ENCODE measurements at places on chromosomes 3 and 15.
A peak's percentile ranks its signal among the peaks of the same experiment; 100 is the strongest.

DNA sequence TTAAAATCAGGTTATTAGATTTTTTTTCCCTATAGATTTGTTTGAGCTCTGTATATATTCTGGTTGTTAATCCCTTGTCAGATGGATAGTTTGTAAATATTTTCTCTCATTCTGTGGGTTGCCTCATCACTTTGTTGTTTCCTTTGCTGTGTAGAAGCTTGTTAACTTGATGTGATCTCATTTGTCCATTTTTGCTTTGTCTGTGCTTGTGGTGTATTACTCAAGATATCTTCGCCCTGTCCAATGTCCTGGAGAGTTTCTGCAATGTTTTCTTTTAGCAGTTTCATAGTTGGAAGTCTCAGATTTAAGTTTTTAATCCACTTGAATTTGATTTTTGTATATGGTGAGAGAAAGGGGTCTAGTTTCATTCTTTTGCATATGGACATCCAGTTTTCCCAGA, 699.1 kb downstream of the NAALADL2 start:
- no peak for DNase-seq

DNA sequence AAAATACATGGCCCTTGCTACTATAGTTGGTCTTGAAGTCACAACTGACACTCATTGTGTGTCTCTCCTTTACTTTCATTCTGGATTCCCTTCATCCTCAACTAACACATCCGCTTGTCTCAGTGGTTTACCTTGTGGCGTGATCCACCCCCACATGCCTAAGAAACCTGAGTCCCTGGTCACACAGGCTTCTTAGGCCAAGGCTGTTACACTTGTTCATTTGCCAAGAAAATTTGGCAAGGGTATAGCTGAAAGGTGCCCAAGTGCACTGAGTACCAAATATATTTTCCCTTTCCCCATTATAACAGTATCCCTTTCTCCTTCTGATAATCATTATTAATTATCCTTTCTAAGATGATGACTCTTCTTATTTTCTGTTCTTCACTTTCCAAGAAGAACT, 207.6 kb upstream of the STAC start:
- DNase-seq = no peak

- DNase-seq = no peak
Observed at GRCh38 chr15:70470556-70471191, 292.7 kb downstream of the UACA start.

GRCh38 chr15:72169236-72169920, 28.2 kb downstream of the GRAMD2A start:
- no peak for DNase-seq

DNA sequence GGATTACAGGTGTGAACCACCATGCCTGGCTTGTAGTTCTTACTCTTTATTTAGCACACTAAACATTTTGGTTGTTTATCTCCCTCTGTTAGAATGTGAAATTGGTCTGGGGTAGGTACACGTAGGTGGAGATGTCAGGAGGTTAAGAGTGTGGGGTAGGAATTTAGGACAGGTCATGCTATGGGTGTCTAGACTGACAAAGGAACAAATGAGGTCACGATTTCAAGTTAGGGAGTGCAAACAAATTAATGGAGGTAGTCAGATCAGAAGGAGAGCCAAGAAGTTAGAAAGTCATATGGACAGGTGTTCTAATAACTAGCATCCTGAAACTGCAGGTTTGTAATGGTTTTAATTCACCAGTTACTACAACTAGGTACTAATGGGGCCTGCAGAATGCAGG, 19.8 kb downstream of the CDV3 start:
- DNase-seq = no peak

DNA sequence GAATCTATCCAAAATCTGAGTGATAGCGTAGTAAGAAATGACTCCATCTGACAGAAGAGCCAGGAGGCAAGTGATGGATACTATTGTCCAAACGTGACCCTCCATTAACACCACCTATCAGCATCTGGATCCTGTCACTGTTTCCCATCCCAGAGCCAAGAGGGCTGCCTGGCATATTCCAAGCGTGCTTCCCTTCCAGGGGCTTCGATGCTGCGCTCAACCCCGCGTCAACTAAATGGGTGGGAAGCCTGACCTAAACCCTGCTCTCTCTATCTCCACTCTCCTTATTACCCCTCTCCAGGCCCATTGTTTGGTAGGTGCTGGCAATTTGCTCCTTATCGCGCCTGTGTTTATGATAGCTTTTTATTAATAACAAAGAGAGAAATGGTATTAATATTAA, 83.2 kb downstream of the NR2F2 start:
- DNase-seq = no peak

- DNase-seq = peak; percentile 8
Observed at GRCh38 chr15:34753236-34753894, 1.4 kb downstream of the GJD2 start.

DNA sequence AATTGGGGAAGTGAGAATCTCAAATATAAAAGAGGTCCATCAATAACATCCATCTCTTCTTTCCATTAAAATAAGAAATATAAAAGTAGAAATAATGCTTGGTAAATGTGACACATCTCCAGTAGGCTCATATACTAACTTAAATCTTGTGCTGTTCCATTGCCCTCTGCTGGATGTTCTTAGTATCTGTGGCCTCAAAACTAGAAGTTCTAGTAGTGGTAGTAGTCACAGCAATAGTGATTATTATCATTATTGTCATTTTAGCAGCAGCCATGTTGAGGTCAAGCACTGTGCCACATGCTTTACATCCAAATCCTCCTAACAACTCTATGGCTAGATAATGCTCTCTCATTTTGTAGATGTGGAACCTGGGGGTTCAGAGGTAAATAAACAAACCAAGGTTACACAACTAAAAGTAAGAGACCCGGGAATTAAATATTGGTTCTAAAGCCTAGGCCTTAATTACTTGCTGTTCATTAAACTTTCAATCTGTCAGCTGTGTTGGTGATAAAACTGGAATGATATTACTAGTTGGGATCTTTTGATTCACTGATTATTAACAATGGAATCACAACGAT, 20.2 kb upstream of the BTLA start:
- peak; percentile 47 for DNase-seq

DNA sequence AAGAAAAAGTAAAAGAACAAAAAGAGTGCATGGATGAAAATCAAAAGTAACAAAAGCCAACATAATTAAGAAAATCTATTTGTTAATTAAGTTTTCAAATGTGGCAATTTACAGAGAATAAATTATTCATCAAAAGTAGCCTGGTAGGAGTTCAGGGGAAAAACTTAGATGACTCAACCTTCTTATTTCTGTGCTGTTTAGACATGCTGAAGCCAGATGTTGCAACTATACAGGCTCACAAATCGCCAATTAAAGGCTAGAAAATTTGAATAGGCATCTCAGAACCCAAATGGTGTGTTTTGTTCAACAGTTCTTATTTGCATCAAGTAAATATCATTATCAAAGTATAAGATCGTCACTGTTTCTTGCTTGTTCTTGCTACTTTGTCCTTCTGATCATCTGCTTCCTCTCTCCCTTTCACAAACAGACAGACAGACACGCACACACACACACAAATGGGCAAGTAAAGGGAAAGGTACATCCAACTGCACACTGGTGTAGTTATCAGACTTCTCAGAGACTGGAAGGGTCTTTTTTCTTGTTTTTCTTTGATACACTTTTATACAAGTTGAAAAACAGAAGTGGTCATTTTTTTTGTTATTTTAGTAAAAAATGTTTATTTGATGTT, 572.2 kb downstream of the MECOM start:
- DNase-seq = no peak

DNA sequence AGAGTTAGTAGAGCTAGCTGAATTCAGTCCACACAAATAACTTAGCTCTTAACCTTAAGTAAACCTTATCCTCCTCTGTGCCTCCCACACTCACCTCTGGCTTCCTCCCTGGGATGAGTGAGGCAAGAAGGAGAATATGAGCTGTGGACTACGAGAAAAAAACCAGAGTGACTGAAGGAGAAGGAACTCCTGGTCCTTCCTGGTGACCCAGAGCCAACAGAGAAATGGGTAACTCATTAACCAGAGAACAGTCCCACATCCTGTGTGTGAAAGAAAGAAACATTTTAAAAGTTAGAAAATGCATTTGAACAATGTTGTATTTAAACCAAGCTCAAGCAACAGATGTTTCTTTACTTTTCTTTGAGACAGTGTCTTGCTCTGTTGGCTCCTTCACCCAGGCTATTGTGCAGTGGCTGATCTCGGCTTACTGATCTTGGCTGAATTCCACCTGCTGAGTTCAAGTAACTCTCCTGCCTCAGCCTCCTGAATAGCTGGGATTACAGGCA, 27.5 kb upstream of the FAM81A start:
- no peak for DNase-seq

- no peak for DNase-seq
Observed at GRCh38 chr15:73265536-73266153, 103.1 kb downstream of the HCN4 start.

DNA sequence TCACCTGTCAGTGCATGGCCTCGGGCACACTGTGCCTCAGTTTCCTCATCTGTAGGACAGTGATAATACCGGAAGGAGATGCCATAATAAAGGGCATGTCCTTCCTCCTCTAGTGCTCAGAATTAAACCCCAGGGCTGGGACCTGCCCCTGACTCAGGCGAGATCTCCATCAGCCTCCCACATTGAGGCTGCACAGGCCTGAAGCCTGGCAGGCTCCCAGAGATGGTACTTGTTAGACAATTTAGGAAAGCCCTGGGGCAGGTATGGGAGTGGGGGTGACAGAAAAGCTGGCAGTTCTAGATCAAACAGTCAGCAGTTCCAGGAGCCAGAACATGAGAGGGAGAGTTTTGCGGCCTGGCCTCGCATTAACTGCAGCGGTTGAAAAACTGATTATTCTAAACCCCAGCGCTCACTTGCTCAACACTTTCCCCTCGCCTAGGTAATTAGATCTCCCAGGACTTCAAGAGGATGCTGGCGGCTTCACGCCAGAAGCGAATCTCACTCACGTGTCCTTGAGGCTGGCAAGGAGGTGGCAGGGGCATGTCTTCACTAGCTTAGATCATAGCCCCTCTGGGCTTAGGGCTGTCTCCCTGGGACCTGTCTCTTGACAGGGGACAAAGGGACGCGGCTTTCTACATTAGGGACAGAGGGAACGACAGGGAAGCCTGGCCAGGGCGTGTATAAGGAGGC, 73.1 kb downstream of the ATP2B2 start:
- no peak for DNase-seq

DNA sequence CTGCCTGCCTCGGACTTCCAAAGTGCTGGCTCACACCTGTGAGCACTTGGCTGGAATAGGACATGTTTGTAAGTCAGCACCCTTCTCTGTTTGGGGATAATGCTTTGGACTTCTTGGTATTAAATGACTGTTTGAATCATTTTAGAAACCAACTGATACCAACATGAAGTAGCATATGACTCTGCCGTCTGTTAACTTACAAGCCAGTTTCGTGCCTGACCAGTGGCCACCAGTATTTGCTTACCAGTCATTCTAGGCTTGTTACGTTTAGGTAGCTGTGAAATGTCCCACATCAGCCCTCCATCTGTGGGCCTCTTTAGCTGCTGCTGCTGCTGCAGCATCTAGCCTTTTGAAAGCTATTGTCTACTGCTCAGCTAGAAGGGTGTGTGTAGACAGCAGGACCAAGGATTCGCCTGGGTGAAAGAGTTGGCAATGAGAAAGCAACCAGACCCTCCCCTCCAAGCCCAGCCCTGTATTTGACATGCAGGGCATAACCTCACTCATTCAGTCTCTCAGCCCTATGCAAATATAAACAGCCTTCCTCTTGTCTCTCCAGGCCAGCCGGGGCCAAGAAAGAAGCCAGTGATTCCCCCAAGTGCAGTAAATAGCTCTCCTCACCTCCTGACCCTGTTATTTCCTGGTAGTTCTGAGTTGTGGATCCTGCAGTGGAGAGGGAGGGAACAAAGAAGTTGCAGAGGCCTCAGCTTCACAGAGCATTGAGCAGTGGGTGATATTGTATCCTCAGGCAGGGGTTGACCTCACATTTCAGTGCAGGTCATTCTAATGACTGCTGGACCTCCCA, 51.0 kb downstream of the NKIRAS1 start:
- no peak for DNase-seq

- DNase-seq = no peak
Observed at GRCh38 chr3:140308535-140308934, 369.3 kb upstream of the TRIM42 start.

Measured in HS-27A (cell line).